Activated T-helper 1 cell treated with anti-CD3 and anti-CD28 coated beads, Interleukin-2, amount 50 U/mL, for 16 hours (primary cell): ENCODE measurements at places on chromosomes 5 and 9.

DNA sequence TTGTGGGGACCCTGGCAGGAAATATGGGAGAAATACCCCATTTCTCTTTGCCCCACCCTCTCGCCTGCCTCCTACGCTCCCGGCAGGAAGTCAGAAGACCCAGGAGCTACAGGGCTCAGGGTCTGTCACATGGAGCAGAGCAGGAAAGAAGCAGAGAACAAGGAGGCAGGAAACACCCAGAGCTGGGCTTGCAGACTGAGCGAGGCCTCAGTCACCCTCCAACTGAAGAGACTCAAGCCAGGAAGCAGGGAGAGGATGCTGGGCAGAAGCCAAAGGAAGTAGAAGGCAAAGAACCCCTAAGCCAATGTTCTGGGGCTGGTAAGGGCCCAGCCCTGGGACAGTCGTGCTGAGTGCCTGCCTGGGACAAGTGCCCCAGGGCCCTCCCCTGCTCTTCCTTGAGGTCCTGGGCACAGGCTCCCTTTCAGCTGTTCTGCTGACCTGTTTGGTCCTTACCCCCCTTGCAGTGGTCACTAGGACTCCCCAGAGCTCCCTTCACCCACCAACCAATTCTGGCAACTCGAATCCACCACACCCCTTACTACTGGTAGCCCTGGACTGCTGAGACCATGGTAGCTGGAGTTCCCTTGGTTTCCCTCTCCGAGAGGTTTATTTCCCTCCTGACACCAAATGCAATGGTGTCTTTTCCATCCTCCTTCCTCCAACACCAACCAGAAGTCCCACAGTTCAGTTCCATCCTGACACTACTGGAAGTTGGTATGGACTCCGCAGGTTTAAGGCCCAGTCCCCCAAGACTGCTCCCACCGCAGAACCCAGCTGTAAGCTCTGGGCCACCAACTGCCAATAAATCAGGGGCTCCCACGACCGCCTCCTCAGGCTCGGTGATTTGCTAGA lies 157.5 kb downstream of the COL23A1 start:
- no peak for DNase-seq

DNA sequence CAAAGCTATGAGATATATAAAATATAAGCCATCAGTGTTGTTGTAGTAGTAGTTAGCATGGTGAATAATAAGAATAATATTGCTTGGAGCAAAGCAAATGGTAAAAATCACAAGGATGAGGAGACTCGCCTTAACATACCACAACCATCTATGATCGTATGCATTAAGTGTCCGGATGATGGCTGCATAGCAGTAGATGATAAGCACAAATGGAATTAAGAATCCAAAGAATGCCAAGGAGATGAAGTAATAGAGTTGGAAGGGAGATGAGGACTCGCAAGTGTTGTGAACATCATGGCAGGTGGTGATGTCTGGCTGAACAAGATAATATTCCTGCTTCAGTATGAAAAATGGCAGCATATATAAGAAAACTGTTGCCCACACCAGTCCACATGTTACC lies 5.5 kb downstream of the F2RL2 start:
- DNase-seq, result no peak

DNA sequence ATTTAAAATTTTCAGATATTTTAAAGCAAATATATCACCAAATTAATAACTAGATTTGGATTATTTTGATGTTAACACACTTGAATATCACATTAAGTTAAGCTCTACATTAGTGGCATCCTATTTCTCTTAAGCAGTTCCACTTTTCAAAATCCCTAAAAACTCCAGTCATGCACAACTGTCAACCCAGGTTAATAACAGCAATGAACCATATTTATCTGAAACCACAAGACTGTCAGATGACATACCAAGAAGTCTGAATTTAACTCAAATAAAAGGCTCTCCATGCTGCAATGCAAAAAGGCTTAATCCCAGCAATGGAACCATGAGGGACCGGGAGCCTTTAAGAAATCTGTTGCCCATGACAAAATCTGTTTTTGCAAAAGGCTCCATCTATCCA lies 27.5 kb downstream of the FNIP1 start:
- no peak for DNase-seq

DNA sequence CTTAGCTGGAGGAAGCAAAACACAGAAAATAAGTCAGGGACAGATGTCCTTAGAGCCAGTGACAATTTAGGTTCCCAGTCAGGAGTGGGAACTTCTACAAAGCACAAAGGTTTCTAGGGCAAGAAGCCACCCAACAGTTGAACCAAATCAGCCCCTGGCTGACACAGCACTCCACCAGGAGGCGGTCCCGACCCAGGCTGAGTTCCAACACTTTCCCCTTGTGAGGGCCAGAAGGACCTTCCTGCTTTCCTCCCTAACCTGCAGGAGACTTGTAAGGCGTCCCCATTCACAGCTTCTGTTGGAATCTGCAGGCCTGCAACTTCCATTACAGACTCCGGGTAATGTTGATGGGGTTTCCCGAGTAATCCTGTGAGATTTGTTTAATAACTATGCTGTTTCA lies 416.4 kb upstream of the IRX1 start:
- no peak for DNase-seq

- DNase-seq, result no peak
These were observed 514.8 kb upstream of the ADAMTS16 start for GRCh38 chr5:4625206-4625896.

DNA sequence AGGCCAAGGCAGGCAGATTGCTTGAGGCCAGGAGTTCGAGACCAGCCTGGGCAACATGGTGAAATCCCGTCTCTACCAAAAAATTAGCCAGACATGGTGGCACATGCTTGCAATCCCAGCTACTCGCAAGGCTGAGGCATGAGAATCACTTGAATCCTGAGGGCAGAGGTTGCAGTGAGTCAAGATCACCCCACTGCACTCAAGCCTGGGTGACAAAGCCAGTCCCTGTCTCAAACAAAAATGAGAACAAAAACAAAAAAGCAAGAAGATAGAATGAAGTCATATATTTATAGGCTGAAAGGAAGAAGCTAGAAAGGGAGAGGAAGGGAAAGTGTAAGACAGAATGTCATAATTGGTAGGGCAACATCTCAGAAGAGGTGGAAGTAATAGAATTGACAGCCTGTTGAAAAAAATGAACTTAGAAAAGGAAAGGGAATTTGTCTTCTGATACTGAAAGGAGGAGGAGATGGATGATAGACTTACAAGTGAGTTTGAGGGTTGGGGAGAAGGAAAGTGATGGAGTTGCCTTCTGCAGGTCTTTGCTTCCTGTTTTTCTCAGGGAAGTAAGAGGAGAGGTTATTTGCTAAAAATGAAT lies 32.2 kb downstream of the CARD6 start:
- DNase-seq, result no peak

GRCh38 chr5:89901983-89902382 lies 507.6 kb downstream of the CETN3 start:
- no peak for DNase-seq

DNA sequence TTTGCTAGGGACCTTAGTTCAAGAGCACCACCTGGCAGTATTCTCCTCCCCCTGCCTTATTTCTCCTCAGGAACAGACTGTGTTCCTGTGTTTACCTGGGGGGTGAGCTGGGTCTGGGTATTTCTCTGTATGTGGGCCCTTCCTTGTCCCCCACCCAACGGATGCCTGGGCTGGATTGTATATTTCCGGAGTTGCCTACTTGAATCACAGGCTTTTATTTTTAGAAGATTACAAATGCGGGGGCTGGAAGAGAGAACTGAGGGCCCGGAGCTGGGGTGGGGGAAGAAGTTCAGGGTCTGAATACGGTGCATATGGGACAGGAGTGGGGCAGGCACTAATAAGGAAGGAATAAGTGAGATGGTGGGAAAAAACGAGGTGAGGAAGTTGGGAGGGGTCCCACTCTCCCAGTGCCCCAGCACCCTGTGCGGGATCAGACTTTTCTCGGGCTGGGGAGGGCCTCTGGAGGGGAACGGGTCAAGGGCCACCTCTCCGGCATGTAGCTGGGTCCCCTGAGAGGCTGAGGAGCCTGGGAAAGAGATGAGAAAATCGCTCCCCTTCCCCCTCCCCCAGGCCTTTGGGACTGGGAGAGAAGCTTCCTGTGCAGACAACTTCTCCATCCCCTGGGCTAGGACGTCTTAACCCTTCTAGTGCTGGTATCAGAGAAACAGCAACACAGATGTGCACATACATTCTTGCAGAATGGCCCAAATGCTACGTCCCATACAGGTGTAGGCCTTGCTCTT lies 42.1 kb downstream of the PCDH1 start:
- no peak for DNase-seq

DNA sequence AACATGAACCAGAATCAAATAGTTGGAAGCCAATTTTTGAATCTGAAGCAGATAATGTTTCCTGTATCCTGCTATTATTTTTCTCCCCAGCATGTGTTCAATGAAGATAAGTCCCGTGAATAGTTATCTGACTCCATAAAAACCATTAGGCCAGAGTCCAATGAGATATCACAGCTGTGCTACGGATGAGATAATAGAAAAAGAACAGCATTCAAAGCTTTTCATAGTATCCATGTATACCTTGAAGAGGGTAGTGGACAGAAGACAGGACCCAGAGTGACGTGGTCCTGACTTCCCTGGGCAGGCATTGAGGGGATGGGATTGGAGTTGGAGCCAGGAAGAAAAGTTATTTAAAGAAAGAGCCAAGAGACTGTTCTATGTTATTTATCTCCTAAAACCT lies 50.7 kb upstream of the C6 start:
- no peak for DNase-seq

DNA sequence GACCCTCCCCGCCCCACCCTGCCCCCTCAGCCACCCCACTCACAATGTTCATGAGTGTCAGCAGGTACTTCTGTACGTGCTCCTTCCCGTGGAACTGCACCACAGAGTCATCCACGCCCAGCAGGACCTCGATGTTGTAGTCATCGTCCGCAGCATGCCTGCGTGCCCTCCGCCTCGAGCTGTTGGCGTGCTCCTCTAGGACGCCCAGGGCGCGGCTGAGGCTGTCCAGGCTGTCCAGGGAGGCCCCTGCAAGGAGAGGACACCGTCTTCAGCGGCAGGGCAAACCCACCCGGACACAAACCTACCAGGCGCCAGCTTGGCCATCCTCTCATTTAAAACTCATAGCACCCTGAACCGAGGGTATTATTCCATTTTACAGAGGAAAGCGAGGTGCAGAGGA lies 137.8 kb downstream of the ADAMTS2 start:
- no peak for DNase-seq

GRCh38 chr9:37449862-37450632 lies 15.2 kb downstream of the ZBTB5 start:
- DNase-seq, result no peak

DNA sequence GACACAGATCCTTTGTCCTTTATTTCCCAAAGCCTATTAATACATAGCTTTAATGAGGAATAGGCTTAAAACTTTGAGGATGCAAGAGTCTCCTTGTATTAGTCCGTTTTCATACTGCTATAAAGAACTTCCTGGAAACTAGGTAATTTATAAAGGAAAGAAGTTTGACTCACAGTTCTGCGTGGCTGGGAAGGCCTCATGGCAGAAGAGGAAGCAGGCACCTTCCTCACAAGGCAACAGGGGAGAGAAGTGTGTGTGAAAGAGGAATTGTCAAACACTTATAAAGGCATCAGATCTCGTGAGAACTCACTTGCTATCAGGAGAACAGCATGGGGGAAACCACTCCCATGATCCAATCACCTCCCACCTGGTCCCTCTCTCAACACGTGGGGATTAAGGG lies 5.4 kb upstream of the CLK4 start:
- no peak for DNase-seq

DNA sequence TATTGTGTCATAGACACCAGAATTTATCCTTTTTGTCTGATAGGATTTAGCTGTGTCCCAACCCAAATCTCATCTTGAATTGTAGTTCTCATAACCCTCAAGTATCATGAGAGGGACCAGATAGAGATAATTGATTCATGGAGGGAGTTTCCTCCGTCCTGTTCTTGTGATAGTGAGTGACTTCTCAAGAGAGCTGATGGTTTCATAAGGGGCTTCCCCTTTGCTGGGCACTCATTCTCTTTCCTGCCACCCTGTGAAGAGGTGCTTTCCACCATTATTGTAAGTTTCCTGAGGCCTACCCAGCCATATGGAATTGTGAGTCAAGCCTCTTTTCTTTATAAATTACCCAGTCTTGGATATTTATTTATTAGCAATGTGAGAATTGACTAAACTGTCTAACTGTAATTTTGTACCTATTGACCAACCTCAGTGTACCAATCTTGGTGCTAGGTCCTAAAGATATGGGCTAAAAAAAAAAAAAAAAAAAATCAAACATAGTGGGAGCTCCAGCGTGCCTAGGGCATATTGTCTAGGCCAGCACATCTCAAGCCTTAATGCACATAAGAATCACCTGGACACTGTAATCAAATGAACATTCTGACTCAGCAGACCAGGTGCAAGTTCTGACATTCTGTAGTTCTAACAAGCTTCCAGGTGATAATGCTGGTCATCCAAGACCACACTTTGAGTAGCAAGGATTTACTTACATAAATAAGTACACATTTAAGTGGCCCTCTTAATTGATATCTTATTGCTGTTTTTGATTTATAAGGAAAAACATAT lies 30.5 kb downstream of the ST8SIA4 start:
- no peak for DNase-seq
